Lower leg skin (tissue), 4 donors: ENCODE measurements at places on chromosomes 12 and 14.

- DNase-seq = no peak
These were observed 136.9 kb downstream of the ITPR2 start for GRCh38 chr12:26696048-26696612.

DNA sequence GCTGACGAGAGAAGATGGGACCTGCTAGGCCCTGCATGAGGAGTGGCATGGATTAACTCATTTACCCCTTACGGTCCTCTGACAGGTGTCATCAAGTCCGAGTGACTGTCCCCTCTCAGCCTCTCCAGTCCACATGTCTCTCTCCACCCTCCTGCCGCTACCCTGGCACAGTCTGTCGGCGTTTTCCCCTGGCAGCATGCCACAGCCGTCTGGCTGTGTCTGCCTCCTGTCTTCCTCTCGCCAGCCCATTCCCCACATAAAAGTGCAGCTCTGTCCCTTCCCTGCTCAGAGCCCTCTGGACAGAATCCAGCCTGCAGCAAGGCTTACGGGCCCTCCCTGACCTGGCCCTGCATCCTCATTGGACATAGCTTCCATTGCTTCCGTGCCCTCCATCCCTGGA is 45.6 kb downstream of the UBE3B start:
- DNase-seq = no peak

DNA sequence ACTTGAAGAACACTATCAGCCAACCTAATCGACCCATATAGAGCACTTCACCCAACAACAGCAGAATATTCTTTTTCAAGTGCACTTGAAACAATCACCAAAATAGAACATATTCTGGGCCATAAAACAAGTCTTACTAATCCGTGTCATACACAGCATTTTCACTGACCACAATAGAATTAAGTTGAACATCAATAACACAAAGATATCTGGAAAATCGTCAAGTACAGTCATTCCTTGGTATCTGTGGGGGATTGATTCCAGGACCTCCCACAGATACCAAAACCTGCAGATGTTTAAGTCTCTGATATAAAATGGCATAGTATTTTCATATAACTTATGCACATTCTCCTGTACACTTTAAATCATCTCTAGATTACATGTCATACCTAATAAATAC is 295.7 kb downstream of the BCL11B start:
- no peak for DNase-seq

DNA sequence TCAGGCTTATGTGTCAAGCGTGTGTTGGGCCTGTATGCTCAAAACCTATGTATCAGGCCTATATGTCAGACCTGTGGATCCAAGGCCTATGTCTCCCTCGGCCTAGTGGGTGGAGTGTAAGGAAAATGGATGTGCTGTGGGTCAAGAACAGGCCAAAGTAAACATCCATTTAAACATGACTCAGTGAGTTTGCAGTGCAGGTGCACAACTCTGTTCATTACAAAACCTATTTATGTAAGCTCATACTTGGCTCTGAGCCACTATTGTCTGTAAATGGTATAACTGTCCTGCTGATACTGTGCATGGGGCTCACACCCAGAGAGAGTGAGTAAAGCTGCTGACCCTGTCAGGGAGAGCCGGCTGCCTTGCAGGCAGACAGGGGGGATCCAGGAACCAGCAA is 249.7 kb upstream of the AVPR1A start:
- no peak for DNase-seq

GRCh38 chr14:93862265-93862664 is 64.9 kb upstream of the FAM181A start:
- DNase-seq = no peak

GRCh38 chr12:67068204-67068731 is 200.9 kb upstream of the CAND1 start:
- peak; percentile 84 for DNase-seq

- DNase-seq = no peak
These were observed 3.0 kb downstream of the ANKS1B start for GRCh38 chr12:99981639-99982190.

DNA sequence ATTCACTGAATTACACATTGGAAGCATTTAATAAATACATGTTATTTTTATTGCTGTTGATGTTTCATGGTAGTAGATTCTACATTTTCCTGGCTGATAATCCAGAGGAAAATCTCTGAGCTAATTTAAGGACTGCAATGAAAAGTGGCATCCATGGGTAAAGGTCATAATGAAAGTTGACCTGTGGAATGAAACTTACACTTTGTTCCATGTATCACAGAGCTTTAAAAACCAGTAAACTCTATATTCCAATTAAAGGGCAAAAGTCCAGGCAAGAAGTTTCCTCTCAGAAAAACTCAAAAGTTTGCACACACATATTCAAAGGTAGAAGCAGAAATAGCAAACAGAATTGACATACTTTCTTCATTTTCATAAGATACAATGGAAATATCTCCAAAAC is 44.8 kb upstream of the MYF6 start:
- no peak for DNase-seq

- DNase-seq = no peak
These were observed 9.0 kb downstream of the TPH2 start for GRCh38 chr12:71947645-71948105.

DNA sequence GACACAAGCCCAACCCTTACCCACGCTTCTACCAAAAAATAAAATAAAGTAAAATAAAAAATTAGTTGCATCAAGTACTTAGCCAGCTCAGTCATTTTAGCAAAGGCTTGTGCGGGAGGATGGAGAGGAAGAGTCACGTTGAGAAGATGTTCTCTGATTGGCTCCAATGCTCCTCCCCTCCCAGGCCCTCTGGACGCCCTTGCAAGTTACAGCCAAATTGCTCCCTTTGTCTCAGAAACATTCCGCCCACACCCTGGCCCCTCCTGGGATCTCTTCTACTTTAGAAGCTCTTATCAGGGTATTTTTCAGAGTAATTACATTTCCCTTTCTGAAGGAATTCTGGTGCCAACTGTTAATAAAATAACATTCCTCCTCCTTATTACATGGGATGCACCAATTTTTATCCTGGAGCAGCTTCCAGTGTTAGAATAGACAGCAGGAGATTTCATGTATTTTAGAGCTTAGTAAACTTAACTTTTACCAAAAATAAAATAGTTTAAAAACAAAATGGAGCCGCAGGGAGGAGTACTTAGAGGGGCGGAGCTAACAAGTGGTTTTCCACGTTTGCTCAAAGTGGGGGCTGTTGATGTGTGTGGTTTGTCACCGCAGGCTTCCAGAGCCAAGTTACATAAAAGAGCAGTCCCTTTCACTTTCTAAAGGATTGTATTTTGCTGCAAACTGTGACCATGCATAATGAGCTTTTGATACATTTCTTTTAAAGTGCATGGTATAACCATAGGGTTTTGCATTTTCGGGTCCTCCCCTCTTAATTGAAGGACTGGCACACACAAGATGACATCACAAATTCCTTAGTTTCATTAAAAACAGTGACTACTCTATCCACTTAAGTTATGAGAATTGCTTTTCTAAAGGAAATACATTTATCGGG is 71.7 kb upstream of the RAP1B start:
- DNase-seq = peak; percentile 27

DNA sequence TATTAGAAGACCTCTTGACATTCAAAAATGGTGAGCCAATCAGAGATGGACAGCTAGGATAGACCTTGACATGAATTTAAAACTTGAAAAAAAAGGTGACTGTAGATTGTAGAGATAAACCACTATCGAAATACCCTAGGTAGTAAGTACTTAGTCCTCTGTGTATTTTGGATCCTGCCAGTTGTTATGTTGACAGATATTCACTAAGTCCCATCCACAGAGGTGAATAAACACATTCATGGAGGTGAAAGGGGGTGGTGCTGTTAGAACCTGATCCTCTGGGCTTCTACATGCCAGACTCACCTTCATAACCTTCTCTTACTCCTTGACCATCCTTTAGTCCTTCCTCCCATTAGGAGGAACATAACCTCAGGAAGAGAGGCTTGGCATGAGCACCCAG is 72.3 kb downstream of the OTX2 start:
- DNase-seq = no peak

DNA sequence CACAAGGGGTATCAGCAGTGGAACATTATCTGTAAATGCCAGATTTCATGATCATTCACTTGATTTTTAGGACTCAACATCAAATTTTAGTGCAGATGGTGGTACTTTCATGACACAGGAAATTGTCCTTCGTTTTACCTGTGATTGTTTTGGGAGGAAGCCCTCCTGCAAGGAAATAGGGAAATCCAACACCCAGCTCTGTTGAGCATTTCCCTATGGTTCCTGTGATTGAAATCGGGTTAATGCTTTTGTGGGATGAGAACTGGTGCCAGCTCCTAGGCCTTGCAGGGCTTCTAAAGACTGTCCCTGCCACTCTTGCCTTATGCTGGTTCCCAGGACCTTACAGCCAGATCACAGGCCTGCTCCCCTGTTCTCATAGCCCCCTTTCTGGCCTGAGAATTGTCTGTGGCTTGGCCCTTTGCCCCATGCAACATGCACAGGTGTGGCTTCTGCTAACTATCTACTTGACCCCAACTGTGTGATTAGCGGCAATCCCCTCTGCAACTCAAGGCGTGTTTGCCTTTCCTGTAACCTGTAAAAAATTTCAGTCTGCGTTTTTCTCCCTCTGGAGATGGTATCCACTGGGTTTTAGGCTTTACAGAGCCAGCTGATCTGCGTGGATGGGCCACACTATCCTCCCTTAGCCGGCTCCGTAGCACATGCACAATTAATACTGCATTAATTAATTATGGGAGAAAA is 112.5 kb downstream of the ETV6 start:
- no peak for DNase-seq

DNA sequence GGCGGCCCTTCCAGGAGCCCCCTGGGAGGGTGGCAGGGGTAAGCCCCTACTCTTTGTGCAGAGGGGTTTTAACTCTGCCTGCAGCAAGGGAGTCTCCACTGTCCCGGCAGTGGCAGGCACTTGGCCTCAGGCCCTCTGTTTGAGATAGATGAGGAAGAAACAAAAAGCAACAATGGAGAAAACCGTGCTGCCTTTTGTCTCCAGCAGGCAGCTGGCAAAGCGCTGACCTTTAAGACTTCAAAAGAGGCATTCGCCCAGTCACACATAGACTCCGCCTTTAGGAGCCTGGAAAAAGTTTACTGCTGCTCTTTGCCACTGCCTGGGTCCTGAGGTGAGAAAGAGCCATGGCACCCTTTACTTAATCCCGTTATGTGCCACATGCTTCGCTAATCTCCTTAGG is 158.2 kb upstream of the NTF3 start:
- no peak for DNase-seq

DNA sequence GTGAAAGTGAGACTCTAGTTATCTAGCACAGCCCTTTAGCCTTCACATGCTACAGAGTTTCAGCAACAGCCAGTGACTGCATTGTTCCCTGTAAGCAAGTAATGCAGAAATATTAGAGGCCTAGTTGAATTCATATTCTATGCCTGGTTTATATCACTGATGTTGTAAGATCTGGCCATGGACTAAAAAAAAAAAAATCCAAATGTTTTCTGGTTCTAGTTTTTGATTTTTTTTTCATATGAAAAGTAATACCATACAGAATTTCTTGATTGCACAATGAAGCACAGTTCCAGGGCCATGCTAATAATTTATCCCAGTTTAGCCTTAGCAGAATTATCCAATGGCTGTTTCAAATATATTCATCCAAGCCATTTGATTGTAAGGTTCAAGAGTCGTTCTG is 341.5 kb upstream of the DDHD1 start:
- DNase-seq = no peak

GRCh38 chr12:11885261-11886038 is 185.3 kb upstream of the BCL2L14 start:
- no peak for DNase-seq

- DNase-seq = no peak
These were observed 23.6 kb upstream of the AMN1 start for GRCh38 chr12:31752450-31752849.

GRCh38 chr12:108806346-108806745 is 51.0 kb downstream of the SSH1 start:
- DNase-seq = no peak

DNA sequence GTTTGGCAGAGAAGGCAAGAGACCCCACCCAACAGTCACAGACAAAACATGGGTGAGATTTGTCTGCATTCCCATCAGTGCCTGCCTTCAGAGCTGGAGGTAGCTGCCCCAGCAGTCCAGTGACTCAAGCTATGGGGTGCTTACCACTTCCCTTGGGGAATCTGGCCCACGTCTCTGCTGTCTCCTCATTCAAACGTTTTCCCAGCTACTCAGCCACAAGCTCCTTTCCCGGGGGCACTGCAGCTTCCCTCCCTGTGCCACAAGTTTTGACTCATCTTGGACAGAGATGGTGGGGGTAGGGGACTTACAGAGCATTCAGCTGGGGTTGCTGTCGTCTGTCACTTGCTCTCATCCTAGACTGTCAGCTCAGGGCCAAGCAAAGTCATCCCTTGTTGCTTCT is 66.6 kb downstream of the FBXL14 start:
- peak; percentile 52 for DNase-seq

DNA sequence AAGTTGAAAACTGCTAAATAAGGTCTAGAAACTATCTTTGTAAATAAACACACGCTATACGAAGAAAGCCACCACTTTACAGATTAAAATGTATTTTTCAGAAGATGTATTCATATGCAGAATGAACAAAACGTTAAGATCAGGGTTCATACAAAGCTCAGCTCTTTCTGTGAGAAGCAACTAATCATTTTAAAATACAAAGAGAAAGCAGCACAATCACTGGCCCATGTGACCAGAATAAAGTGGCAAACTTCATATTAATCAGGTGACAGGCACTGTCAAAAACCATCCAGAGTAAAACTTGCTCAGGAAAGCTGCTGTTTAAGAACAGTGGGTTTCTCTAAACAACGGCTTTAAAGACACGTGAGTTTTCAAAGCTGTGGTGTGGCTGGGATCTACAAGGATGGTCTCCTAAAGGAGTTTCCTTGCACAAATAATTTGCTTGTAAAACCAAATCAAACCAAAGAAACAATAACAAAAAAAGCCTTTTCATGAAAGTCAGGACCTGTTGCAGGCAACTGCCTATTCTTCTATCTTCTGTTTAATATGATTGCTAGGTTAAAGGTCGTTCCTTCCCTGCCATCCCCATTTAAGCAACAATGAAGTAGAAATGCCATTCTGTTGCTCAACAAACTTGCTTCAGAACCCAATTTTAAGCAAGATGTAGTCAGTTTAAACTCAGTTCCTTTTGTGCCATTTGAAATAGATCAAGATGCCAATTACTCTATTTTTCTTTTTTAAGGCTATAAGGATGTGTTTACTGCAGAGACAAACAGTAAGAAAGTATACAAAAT is 22.3 kb downstream of the SEL1L start:
- DNase-seq = no peak

DNA sequence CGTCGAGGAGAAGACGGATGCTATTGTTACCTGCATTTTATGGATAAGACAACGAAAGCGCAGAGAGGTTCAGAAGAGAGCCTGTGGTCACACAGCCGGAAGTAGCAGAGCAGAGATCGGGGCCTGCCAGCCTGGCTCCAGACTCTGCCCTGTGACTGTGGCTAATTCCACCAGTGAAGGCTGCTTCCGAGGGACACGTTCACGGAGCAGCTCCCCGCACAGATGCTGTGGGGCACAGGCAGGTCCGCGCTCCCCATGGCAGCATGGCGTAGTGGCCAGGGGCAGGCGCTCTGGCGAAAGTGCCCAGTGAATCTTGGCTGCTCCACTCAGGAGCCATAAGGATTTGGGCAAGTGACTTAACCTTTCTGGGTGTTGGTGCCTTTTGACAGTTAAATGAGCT is 9.8 kb downstream of the RIMBP2 start:
- no peak for DNase-seq

- DNase-seq = no peak
These were observed 3.0 kb downstream of the LGR5 start for GRCh38 chr12:71442567-71442931.

- DNase-seq = no peak
These were observed 17.7 kb downstream of the SYNE3 start for GRCh38 chr14:95498622-95499353.
